ENCODE measurements at places on chromosomes 5 and 9.

DNA sequence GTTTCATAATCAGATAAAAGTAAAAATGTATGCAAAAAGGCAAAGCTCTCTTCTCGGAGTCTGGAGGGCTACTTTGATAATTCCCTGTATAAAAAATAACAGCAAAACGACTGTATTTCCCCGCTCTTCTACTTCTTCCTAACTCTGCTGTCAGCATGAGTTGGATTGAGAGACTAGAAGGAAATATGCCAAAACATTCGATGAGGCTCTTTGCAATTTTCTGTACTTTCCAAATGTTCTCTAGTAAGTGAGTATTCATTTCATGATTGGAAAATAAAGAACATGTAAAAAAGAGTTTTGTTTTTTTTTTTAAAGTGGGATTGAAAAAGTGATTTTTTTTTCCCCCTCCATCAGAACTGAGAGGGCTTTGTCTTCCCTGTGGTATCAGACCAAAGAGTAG is 677.5 kb downstream of the ACTL7B start:
- no peak for DNase-seq

DNA sequence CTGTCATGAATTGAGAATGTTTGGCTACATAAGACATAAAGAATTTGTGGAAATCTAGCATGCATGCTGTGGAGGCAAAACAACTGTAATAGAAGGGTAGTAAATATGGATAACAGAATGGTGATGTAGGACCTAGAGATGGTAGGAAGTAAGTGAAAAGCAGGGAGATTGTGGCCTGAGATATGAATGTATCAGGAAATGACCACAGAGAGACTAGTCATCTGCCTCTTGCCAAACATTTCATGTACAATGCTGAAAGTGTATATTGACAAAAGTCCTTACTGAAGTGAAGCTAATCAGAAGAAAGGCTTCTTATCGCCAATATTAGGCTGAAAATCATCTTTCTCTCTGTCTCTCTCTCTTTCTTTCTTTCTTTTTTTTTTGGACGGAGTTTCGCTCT is 873.1 kb upstream of the CTNND2 start:
- no peak for DNase-seq

DNA sequence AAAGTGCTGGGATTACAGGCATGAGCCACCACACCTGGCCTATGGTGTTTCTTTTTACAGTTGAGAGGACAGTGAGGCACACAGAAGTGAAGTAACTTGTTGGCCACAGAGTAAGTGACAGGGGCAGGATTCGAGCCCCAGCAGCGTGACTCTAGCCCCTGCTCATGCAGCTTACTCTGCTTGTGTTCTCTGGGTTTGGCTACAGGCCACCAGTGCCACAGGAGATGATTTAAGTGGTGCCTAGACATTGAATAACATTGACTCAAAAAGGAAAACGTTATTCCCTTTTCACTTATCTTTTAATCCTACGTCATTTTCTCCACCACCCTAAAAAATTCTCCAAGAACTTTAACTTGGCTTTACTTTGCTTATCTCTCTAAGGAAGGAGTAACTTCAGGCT is 61.4 kb downstream of the SNX24 start:
- no peak for DNase-seq

DNA sequence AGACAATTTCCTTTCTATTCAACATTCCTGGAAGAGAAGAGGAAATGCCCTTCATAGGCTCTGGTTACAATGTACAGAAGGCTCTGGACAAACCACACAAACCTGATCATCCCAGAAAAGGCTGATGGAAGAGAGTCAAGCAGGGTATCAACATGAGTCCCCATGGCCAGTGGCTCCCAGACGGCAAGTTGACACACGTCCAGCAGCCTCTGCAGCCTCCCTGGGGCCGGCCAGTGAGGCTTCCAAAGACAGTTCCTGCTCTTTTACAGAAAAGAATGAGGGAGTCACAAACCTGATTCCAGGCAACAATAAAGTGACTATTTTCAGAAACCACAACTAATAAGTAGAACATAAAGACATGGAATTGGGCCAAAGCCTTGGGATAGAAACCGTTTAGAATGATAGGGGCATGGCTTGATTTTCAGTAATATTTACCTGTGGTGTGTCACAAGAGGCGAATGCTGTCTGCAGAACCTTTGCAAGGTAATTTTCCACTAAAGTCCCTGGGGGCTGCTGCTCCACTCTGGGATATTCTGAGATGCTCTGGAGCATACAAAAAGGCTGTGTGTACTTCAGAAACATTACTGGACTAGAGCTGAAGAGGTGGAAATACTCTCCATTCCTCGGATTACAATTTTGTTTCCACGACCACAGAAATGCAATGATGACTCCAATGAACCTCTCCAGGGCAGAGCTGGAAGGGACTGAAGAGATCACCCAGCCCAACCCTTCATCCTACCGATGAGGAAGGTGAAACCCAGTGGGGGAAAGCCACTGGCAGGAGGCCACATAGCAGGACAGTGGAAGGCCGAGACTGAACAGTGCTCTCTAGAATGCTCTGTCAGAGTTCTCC is 10.4 kb downstream of the MED27 start:
- DNase-seq = no peak

GRCh38 chr5:177368869-177369644 is 11.3 kb downstream of the RGS14 start:
- DNase-seq = no peak

DNA sequence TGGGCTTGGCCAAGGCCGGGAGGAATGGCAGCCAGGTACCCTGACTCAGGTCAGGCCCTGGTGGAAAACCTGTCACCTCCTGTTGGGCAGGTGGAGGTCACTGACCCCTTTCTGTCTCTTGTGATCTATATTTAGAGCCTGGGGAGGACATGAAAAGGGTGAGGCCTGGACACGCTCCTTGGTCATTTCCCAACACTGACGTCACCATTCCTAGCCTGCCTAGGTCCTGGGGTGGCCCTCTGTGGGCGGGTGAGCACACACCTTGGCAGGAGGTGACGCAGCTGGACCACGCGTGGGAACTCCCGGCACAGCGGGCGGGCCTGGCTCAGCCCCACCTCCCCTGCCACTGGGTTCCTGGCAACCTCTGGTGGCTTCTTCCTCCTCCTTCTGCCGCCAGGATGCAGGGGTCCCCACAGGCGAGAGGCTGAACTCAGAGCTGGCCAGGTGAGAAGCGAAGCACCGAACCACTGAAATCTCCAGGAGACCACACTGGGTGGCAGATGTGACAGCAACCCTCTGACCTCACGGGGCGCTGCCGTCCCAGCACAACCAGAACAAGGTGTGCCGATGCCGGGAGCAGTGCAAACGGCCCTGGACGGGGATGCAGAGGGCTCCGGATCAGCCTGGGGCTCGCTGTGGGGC is 6.4 kb upstream of the RALGDS start:
- DNase-seq = no peak

- no peak for DNase-seq
These were observed 90.5 kb downstream of the SH3TC2 start for GRCh38 chr5:148972396-148972795.

DNA sequence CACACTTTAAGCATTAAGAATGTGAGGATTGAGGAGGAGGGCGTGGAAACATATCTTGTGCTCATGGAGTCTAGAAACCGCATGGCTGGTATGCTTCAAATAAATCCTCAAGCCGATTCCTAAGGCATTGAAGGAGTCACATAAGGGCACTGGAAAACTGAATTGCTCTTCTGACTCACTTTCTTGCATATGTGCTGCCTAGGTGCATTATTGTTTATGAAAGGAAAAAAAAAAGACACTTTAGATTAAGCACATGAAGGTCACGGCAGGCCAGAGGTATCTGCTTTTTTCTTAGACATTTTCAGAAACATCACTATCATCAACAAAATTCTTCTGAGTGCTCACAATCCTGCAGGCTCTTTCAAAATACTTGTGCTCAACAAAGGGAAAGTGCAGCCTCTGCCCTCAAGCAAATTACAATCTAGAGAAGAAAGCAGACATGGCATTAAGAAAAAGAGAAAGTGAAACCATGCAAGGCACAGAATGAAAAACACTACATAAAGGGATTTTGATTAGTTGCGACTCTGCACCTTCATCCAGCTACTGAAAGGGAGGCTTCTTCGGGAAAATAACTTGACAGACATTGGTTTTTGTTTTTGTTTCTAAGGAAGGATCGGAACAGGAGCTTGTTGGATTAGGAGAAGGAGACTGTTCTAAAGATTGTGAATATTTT is 2117.6 kb downstream of the MAT2B start:
- no peak for DNase-seq

DNA sequence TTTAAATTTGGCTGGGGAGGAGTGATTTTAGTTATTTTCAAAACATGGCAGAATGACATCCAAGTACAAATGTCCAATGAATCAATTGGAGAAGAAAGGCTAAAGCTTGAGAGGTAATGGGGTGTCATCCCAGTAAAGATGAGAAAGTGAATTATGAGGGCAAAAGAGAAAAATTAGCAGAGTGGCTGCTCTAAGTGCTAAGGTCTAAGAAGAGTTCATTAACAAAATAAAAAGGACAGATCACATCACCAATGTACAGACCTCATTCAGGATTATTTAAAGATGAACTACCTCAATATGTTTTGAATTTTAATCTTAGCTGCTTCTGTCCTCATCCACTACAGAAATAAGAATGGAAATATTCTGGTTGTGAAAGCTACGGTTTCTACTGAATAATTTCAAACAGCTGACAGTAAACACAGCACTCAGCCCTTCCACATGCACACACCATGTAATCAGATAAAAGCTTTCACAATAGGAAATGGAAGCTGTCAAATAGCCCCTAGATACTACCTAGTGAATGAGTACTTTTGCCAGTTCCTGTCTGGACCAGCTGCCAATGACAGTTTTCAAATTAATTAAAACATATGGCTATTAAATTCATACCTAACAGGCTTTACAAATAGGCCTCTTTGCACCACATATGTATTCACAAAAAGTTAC is 171.5 kb downstream of the SSBP2 start:
- DNase-seq = peak; percentile 9

- no peak for DNase-seq
These were observed 11.7 kb downstream of the SH3PXD2B start for GRCh38 chr5:172442592-172442991.

GRCh38 chr9:93645149-93645889 is 68.9 kb downstream of the PHF2 start:
- DNase-seq = no peak

DNA sequence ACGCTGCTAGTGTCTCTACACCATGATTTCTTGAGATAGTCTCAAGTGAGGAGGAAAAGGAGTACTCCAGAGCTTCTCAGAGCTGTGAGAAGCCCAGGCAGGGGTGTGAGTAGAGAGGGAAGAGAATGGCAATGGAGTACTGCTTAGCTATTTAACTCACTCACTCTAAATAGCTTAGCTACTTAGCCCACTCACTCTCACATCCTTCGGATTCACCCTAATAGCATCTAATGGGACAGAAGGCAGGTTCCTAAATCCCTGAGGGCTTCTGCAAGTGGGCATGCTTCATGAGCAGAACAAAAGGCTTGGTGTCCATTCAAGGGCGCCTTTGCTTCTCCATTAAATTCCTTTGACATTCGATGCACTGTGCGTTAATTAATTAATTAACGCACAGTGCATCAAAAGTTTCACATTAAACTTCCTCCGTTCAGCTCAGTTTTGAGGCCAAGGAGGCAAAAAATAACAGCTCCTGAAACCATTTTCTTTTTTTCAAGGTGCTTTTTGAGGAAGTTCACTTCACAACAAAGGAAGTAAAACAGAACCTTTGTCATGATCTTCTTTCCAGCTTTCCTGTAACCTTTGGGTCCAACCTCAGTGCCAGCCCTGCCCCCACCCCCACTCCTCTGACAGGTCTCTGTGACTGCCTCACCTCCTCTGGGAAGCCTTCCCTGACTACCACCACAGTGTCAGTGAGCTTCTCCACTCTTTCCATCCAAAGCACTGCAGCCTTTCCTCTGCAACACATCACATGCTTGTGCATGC is 294.0 kb downstream of the SEC61B start:
- DNase-seq = no peak

GRCh38 chr5:7208938-7209337 is 187.0 kb upstream of the ADCY2 start:
- no peak for DNase-seq

DNA sequence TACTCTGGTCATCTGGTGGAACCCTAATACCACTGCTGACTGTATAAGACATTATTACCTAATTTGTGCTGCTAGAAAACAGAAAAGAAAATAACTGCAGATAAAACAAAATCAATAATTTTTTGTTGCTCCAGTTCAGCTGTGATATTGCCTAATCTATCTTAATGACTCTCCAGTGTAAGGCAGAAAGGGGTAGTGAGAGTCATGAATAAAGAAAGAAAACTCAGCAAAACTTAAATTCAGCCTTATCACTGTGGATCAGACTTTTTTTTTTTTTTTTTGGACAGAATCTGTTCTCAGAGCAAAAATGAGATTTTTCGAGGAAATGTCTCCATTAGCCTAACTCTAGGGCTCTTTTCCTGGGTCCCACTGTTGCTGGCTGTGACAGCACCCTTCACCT is 1.1 kb upstream of the DOCK2 start:
- DNase-seq = no peak

DNA sequence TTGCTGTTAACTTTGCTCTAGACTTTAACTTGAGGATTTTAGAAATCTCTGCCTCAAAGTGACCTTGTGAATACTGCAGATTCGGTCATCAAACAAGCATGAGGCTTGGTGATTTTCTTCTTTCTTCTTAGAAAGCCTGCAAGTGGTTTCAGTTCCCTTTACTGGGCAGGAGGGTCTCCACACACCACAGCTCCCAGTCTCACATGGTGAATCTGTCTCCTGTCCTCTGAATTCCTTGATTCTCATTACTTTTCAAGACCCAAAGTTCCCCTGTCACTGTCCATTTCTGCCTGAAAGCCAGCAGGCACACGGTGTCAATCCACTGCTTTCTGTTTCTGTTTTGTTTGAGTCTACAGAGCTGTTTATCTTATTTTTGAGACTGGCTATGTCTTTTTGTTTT is 14.1 kb downstream of the HSPB3 start:
- no peak for DNase-seq

- no peak for DNase-seq
These were observed 6.9 kb downstream of the TNFSF15 start for GRCh38 chr9:114798780-114799427.

GRCh38 chr5:117888688-117889087 is 1099.7 kb downstream of the DTWD2 start:
- no peak for DNase-seq

GRCh38 chr5:32076699-32077695 is 97.1 kb downstream of the GOLPH3 start:
- DNase-seq = peak; percentile 58

DNA sequence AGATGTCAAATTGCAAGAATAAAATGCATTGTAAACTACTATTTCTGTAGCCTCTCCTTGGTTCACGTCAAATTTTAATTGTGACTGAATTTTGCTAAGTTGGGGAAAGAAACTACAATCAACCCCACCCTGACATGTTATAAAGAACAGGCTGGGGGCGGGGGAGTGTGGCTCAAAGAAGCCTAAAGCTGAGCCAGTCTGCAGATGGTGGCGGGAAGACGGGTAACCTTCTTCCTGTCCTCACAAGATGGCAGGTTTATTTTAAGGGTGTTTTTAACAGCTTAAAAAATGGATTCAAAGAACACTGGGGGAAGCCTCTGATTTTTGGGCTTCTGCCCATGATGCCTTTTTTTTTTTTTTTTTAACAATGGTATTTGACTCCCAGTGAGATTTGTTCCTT is 68.5 kb upstream of the MELK start:
- no peak for DNase-seq

DNA sequence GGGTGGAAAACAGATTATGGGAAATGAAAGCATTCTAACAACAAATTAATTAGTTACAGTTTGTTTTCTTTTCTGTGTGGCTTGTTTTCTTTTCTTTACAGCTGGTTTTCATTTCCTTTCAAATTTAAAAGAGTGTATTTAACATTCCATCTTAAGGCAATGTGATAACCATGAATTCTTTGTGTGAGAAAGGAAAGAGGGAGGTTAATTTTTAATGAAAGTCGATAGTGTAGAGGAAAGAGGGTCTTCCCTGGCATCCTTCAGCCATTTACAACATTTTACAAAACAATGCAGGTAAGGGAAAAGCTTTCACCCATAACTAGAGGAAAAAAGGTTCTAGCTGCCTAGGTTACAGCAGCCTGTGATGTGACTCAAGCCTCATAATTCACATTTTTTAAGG is 43.9 kb upstream of the IL33 start:
- no peak for DNase-seq
